PC-3 (cell line): ENCODE measurements at places on chromosomes 7 and 10. TPM values are rescaled to one million over a fixed set of nuclear protein-coding genes. Genes with fewer than 3 reads are reported as not detected.

The VTI1A gene
- 18.1 and 33.1 TPM in 2 replicates for total RNA-seq

The AKR1C3 gene
- total RNA-seq: 15.8 and 24.0 TPM in 2 replicates

- peak; percentile 41 for DNase-seq
Measured at GRCh38 chr7:151244196-151244840, 4.2 kb downstream of the SMARCD3 start.

GRCh38 chr10:110107430-110107829 lies 99.6 kb downstream of the ADD3 start:
- DNase-seq: no peak

DNA sequence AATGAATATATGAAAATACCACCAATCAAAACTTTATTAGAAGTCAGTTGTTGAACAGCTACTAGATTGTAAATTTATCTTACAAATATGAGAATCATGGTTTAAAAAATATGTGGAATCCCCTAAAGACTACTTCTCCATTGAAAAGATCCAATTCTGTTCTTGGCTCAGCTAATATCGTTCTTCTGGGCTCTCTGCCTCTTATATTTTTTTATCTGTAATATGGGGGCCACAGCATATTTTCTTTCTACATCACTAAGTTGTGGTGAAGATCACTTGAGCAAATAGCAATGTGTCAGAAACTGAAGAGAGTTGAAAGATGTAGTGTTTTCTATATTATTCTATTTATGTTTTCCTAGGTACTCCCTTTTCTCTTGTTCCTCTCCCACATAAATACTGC lies 198.1 kb downstream of the FZD1 start:
- no peak for DNase-seq

DNA sequence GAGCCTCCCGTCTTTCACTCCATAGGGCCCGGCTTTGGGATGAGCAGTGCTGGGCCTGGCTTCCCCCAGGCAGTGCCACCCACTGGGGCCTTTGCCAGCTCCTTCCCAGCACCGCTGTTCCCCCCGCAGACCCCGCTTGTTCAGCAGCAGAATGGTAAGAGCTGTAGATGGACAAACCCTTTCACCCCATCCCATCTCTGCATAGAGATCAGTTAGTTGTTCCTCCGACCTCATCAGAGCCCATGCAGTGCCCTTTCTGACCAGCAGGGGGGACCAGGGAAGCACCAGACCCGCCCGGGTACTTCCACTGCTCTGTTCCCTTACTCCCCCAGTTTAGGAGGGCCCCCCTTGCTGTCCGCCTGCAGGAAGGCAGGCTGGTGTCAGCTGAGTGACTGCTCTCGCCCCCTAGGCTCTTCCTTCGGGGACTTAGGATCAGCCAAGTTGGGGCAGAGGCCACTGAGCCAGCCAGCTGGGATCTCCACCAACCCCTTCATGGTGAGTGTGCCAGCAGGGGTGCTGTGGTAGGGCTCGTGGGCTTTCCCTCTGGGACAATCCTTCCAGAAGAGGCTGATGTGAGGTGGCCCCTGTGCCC lies 9.8 kb downstream of the SAP25 start:
- DNase-seq: peak; percentile 68

DNA sequence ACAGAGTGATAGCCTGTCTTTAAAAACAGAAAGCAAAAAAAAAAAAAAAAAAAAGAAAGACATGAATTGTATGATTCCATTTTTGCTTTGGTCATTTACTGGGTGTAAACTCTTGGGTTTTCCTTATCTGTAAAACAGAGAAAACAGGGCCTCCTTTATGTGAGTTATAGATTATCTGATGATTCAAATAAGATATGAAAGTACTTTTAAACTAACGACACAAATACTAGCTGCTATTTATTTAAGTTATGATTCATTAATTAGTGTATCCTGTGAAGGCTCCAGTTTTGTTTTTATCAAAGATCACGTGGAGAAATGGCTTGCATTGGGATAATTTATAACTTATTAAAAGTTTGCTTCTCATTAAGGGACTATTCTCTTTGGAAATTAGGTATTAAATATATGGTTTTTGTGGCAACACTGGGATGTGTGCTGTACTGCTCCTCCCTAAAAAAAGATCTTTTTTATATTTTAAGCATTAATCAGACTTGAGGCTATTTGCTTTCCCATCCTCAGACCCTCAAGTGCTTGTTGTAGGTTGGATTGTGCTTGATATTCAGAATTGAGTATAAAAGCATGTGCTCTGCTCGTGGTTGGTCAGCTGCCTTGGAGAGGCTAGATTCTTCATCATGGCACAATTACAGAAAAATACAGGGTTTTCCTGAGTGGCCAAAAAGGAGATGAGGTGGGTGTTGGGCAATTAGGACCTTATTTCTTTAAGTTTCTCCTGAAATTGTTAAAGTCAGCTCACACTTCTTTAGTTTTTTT lies 39.9 kb downstream of the NRG3 start:
- no peak for DNase-seq

- DNase-seq: peak; percentile 27
Measured at GRCh38 chr7:141042222-141043193, 27.8 kb upstream of the MRPS33 start.
